ENCODE measurements at places on chromosomes 6 and 20.

DNA sequence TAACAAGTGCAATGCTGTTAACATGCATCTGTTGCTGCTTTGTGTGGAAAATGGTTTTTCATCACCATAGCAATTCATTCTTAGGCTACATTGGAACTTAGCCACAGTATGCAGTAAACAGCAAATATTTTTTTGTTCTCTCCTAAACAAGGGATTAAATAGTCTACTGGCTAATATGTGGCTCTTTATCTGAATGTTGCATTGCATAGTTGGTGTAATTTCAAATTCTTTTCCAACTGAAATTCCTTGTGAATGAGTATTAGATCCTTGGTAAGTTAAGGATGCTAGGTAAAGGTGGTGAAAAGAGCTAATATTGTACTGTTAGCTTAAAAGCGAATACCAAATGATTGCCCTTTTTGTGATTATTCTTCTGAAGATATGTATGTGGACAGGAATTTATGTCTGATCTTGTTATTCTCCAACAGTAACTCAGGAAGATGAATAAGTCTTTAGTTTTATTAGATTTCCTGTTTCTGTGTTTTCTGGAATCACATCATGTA, 958 bp downstream of the MLIP start:
- no peak for DNase-seq

GRCh38 chr20:2141600-2142575, 40.3 kb downstream of the STK35 start:
- DNase-seq: no peak

DNA sequence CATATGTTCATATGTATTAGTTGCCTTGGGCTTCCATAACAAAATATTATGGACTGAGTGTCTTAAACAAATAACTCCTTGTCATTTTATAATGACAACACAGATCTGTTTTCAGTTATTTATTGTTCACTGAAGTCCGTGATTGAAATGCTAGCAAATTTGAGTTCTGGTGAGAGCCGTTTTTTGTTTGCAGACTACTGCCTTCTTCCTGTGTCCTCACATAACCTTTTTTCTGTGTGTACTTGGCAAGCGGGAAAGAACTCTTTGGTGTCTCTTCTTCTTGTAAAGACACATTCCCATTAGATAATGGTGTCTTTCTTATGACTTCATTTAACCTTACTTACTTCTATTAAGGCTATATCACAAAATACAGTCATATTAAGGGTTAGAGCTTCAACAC, 482.9 kb upstream of the EYS start:
- no peak for DNase-seq

DNA sequence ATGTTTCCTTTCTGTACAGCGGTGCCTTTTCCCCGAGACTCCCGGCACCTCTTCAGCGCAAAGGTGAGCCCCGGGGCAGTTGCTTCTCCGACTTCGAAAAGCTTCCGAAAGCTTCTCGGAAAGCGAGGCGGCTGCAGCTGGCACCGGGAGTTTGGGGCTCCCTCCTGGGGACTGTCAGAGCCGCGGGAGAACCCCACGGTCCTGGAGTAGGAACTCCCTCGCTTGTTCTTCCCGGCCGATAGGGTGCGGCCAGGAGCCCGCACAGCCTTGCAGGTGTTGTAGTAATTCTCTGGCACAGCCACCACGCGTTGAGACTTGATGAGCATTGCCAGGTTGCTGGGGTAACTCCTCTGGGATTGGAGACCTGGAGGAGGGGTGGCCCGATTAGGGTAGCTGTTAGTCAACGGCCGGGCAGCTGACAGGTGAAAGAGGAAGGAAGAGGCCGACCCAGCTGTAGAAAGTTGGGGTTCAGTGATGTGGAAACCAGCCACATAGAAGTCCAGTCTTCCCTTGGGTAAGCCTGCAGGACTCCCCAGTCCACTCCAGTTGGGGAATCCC, 721 bp downstream of the KDM1B start:
- DNase-seq: no peak
